ENCODE measurements at places on chromosomes 1 and 21. TPM values are rescaled to one million over a fixed set of nuclear protein-coding genes. Genes with fewer than 3 reads are reported as not detected.

GRCh38 chr1:7566417-7567375 is 204.4 kb upstream of the VAMP3 start:
- H3K4me1 ChIP-seq = no peaks in the 10 kb centered on the region
- no peak overlapping the region for H3K4me3 ChIP-seq
- no peaks in the 10 kb centered on the region for H3K36me3 ChIP-seq
- no peak overlapping the region for H3K27ac ChIP-seq
- H3K27me3 ChIP-seq = no peaks in the 10 kb centered on the region

GRCh38 chr1:1756661-1757421 is 21.4 kb downstream of the NADK start:
- no peak overlapping the region for H3K4me3 ChIP-seq
- H3K4me1 ChIP-seq = no peaks in the 10 kb centered on the region

DNA sequence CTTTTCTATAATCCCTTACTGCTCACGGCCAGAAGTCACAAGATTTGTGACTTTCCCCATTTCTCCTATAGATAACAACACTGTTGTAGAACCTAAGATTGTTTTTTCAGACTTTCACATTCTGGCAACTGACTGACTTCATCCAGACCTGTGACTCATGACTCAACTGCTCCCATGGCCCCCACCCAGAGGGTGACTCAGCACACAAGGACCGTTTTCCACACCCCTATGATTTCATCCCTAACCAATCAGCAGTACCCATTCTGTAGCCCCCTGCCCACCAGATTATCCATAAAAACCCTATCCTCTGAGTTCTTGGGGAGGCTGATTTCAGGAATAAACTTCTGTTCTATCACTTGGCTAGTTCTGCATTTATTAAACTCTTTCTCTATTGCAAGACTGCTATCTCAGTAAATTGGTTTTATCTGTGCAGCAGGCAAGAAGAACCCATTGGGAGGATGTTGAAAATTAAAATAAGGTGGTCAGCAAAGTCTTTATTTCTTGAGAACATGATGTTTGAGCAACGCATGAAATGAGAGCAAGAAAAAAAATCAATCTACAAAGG is 79.7 kb downstream of the NGF start:
- H3K36me3 ChIP-seq = no peaks in the 10 kb centered on the region
- no peak overlapping the region for H3K27ac ChIP-seq
- no peak overlapping the region for H3K4me3 ChIP-seq
- no peaks in the 10 kb centered on the region for H3K4me1 ChIP-seq

The CDCP2 gene
- not detected for total RNA-seq

DNA sequence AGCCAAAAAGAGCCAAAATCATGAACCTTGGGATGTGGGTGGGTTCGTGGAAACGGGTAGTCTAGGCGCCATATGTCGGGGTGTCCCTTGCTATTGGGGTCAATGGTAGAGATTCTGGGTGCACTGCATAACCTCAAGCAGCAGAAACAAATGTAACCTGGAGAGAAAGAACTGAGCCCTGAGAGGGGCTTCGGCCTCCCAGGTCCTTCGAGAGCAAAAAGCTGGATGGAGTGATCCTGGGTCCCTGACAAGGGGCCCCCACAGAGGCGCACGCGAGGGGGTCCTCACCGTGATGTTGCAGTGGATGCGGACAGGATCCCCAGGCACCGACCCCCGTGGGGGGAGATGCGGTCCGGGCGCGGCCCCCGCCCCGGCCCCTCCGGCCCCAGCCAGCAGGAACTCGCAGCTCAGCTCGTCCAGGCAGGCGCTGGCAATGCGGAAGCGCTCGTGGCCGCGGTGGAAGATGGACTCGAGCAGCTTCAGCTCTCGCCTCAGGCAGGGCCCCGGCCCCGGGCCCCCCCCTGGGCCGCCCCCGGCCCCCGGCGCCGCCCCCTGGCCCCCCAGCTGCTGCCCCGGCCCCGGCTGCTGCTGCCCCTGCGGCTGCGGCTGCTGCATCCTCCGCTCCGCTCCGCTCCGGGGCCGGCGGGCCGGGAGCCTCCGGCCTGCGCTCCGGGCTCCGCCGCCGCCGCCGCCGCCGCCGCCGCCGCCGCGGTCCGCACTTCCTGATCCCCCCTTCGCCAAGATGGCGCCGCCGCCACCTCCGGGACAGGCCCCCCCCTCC is at the start of gene UBE2Q1:
TSS of gene UBE2Q1 (minus strand) at position 724 of the 781 bp plus-strand sequence. CDS start at position 615, 109 bp downstream.
- peaks cover 27% of the 10 kb centered on the region for H3K36me3 ChIP-seq
- DNase-seq = no peak
- no peaks in the 10 kb centered on the region for H3K27me3 ChIP-seq
- H3K27ac ChIP-seq = peak within 1 kb of the TSS; percentile 88

- no peaks in the 10 kb centered on the region for H3K27me3 ChIP-seq
- H3K4me3 ChIP-seq = no peak overlapping the region
- H3K27ac ChIP-seq = no peak overlapping the region
- DNase-seq = no peak
Measured at GRCh38 chr1:43044572-43045361, 86.1 kb upstream of the SLC2A1 start.

GRCh38 chr21:37870221-37870620 is 46.0 kb downstream of the KCNJ6 start:
- no peak overlapping the region for H3K27ac ChIP-seq
- no peak overlapping the region for H3K4me3 ChIP-seq
- H3K36me3 ChIP-seq = no peaks in the 10 kb centered on the region
- DNase-seq = no peak
- no peaks in the 10 kb centered on the region for H3K27me3 ChIP-seq

The CFHR2 gene
- total RNA-seq = not detected

GRCh38 chr1:200872446-200873115 is at the start of gene GPR25:
GPR25 (plus strand) TSS chr1:200872981; CDS start chr1:200873038, 57 bp downstream.
- H3K4me1 ChIP-seq = peaks cover 9% of the 10 kb centered on the region
- H3K27ac ChIP-seq = no peak within 1 kb of the TSS
- H3K4me3 ChIP-seq = peak within 1 kb of the TSS; percentile 46
- DNase-seq = peak; percentile 48
- H3K36me3 ChIP-seq = no peaks in the 10 kb centered on the region
- H3K27me3 ChIP-seq = no peaks in the 10 kb centered on the region

DNA sequence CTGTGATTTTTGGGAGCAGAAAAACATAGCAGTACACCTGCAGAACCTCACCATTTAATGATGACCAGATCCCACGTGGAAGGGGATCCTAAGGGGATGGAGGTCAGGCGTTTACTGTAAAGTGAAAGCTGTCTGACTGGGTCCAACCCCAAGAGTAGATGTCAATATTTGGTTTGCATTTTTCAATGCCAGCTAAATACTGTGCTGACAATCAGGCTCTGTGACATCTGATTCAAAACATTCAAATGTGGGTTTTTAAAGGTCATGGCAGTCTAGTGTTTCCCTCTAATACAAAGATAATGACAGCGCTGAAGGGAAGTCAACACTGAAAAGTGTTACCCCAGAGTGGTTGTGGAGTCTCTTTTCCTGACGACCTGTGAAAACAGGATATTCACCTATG is 68.1 kb downstream of the SPAG17 start:
- H3K4me3 ChIP-seq = no peak overlapping the region
- no peaks in the 10 kb centered on the region for H3K27me3 ChIP-seq
- H3K4me1 ChIP-seq = no peaks in the 10 kb centered on the region
- no peak overlapping the region for H3K27ac ChIP-seq

- DNase-seq = no peak
- H3K4me1 ChIP-seq = no peaks in the 10 kb centered on the region
- no peaks in the 10 kb centered on the region for H3K36me3 ChIP-seq
- no peak overlapping the region for H3K4me3 ChIP-seq
Measured at GRCh38 chr1:242187816-242188215, 188.9 kb upstream of the MAP1LC3C start.

DNA sequence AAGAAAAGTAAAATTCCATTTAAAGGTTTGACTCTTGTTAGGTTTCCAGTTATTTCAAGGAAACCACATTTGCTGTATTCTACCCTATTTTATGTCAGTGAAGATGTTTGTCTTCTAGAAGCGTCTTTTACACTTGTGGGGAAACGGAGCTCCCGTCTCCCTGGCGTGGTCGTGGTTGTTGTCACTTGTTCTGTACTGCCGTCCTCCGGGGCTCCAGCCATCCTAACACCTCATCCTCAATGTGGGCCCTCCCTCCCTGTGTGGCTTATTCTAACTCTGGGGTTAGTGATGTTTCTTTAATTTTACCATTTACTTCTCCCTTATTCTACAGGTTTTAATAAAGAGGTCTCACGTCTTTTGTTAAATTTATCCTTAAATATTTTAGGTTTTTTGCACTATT is 52.7 kb upstream of the DIP2A start:
- DNase-seq = no peak
- H3K4me1 ChIP-seq = no peaks in the 10 kb centered on the region
- H3K27ac ChIP-seq = no peak overlapping the region
- peaks cover 12% of the 10 kb centered on the region for H3K36me3 ChIP-seq
- H3K4me3 ChIP-seq = no peak overlapping the region
- no peaks in the 10 kb centered on the region for H3K27me3 ChIP-seq

The CERS2 gene
- 114 TPM for total RNA-seq

- H3K4me1 ChIP-seq = no peaks in the 10 kb centered on the region
- H3K36me3 ChIP-seq = no peaks in the 10 kb centered on the region
- DNase-seq = no peak
- no peak overlapping the region for H3K4me3 ChIP-seq
- H3K27me3 ChIP-seq = no peaks in the 10 kb centered on the region
Measured at GRCh38 chr1:171427852-171428471, 57.4 kb upstream of the PRRC2C start.

The OR6N1 gene
- not detected for total RNA-seq

DNA sequence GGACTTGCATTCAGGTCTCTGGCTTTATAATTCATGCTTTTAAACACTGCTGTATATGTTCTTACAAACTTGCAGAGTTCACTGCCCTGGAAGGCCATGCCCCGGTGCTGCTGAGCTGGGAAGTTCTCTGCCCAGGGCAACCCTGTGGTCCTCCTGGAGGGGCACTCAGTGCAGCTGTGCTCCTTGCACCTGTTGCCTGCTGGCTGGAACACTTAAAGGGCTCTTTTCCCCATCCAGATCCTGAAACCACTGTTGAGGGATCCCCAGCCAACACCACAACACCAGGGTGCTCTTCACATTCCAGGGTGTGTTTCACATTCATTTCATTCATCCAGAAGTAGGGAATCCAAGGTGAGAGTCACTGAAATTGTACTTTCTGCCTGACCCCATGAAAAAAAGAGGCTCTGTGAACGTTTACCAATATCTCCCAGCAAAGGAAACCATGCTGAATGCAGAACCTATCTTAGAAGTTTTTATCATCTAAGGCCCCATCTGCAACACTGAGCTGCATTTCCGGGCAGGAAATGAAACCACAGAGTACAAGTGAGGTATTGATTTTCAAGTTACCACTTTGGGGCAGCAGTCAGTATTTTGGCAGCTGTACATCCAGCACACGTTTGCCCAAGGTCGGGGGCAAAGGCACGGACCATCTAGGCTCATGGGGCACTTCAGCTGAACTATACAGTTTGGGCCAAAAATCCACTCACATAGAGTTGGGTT is 16.4 kb upstream of the KIAA0040 start:
- no peak overlapping the region for H3K27ac ChIP-seq
- H3K36me3 ChIP-seq = no peaks in the 10 kb centered on the region
- H3K4me3 ChIP-seq = no peak overlapping the region
